NCI-H1092 treated with DMSO at 0.1 percent for 48 hours (cell line): ENCODE measurements at places on chromosomes 3 and 15.

DNA sequence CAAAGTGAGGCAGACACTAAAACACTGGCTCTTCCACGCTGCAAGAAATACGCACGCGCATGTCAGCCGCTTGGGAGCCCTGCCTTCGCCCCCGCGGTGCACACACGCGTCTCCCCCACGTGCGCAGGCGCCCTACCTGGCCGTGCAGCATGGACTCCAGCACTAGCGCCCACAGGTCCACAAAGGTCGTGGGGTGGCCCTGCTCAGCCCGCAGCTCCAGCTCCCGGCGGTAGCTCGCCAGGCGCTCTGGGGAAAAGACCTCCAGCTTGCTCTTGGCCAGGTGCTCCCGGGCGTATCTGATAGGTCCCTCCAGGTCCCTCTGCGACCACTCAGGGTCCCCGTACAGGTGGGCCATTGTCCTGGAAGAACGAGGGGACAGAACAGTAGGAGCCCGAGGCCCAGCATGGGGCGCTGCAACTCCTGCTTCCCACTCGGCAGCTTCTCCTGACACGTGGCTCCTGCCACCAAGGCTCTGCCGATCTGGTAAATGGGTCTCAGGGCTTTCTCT is 14.9 kb downstream of the PLA2G4D start:
- DNase-seq = no peak

- no peak for DNase-seq
Observed at GRCh38 chr15:75808563-75808962, 34.7 kb upstream of the UBE2Q2 start.

- DNase-seq = peak; percentile 30
Observed at GRCh38 chr3:9204253-9204992, 45.0 kb downstream of the SRGAP3 start.

DNA sequence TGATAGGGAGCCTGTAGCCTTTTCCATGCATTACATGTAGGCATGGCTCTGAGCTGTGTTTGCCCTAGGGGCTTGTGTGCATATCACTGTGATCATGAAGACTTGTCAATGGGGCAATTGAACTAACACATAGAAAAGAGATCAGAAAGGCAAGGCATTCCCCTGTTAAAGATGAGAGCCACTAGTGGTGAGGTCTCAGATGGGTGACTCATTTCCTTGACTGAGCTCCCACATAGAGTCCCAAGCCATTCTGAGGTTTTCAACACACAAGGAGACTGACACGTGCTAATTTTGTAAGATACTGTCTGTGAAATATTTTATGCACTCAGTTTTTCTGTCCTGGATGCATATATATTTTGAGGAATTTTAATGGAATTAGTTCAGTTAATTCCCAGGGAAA is 53.8 kb downstream of the SAMMSON start:
- DNase-seq = no peak

- no peak for DNase-seq
Observed at GRCh38 chr3:24540821-24541220, 46.2 kb upstream of the THRB start.

- DNase-seq = no peak
Observed at GRCh38 chr15:60774829-60775463, 296.0 kb upstream of the ICE2 start.

DNA sequence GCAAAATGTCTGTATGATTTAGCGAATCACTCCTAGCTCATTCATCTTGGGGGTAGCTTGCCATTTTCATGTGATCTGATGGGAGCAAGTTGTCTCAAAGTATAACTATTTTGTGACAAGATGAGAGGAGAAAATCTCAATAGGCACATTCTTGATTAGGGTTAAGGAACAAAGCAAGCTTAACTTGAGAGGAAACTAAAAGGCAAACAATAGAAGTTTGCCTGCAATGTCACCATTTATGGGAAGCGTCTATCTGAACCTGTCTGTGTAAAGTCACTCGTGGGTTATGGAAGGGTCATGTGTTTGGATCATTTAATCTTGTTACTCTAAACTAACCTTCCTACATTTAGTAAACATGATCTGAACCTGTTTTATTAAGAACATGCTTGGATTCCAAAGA is 232.5 kb downstream of the CDIN1 start:
- no peak for DNase-seq

DNA sequence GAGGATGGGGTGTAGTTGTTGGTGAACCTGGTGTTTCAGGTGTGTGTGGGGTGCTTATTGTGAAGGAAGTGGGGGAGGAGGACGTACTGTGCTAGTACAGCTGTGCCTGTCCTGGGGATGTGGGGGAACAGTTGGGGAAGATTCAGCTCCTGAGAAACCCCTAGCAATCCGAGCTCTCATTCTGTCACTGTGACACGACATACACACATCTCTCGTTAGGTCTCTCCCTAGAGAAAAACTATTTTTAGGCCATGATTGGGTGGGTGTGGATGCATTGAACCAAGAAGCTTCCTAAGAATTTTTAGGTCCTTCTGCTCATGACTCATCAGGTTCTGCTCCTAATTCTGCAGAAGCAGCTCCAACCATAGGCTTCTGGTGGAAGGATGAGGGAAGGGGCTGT is 54.3 kb downstream of the SLC30A4 start:
- no peak for DNase-seq

- DNase-seq = no peak
Observed at GRCh38 chr3:81550415-81550814, 211.0 kb downstream of the GBE1 start.

DNA sequence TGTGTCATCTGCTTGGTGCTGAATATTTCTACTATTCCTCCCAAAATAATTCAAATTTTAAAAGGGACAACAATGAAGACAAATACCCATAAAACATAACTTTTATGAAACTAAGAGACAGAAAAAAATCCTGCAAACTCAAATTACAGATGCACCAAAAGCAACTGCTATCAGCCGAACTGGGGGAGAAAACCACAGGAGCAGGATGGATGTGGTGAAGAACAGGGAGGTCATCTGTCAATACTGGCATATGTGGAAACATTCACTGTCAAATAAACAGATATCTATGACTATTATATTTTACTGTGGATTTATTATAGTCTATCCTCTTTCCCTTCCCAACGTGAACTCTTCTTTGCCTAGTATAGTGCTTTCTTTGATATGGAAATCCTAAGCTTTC is 53.3 kb upstream of the CPOX start:
- DNase-seq = no peak

GRCh38 chr15:29938361-29939335 is 116.4 kb upstream of the TJP1 start:
- DNase-seq = no peak

DNA sequence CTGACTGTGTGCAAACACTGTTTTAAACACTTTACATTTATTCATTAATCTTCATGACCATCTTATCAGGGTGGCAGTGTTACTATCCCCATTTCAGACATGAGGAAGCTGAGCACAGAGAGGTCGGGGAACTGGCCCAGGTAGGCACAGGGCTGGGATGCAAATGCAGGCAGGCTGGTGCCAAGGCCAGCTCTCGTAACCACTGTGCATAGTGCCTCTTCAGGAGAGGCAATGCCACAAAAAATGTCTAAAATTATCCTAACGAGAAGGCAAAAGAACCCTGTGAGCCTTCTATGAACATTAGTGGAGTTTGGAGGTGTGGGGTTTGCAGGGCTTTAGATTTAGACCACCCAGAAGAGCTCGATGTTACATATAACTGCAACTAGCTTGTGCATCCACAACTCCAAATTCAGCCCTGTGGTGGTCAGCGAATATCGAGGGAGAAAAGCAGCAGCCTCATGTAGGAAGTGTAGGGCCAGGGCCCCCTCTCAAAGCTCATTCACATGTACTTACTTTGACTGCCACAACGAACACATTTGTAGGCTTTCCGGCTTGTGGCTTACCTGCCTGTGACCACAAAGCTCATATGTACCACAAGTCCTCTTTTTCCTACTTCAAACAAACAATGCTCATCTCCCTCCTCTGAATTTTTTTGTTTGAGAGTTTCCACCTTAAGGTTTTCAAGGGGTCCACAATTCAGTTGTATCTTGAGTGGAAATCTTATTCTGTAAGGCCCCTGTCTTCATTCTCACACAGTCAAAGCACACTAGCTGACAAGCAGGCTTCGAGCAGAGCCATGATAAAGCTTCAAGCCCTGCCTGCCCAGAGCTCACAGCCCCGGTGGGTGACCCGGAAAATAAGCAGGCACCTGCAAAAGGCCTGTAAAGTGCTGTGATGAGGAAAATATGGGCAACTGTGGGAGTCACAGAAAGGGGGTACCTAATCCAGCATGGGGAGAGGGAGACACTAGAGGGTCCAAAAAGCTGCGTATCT is 722.9 kb upstream of the CFAP20DC start:
- peak; percentile 6 for DNase-seq

GRCh38 chr15:101781928-101782327 is 21.4 kb upstream of the OR4F6 start:
- no peak for DNase-seq

DNA sequence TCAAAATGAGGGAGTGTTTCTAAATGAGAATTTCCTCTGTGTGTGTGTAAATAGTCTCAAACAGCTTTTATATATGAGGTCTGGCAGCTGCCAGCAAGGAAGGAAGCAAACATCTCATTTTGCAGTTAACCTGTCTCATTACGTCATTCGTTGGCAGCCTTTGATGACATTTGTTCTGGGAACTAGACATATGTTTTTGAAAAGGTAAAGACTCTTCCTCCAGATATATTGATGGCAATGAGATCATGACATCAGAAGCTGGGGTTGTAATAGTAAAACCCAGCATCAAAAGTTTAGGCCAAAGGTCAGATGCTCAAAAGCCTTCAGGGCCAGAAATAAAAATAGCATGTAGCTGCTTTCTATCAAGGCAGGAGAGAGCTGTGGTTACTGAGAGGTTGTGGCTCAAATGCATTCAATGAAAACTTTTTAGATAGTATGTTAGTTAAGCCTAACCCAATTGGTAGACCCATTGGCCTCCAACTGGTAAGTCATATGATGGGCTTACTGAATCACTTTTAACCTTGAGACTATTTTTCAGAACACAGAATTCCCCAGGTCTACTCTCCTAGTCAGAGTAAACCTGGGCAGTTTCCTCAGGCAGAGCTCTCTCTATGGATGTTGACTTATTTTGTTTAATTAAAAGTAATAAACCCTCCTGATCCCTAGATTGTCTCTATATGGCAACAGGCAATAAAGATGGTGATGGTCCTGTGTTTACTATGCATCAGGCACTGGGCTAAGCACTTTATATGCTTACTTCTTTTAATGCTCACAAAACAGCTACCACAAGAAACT is 386.5 kb upstream of the CFAP20DC start:
- DNase-seq = no peak

- no peak for DNase-seq
Observed at GRCh38 chr15:85429522-85429921, 49.1 kb downstream of the AKAP13 start.

- DNase-seq = no peak
Observed at GRCh38 chr3:59374818-59375211, 325.0 kb upstream of the CFAP20DC start.

DNA sequence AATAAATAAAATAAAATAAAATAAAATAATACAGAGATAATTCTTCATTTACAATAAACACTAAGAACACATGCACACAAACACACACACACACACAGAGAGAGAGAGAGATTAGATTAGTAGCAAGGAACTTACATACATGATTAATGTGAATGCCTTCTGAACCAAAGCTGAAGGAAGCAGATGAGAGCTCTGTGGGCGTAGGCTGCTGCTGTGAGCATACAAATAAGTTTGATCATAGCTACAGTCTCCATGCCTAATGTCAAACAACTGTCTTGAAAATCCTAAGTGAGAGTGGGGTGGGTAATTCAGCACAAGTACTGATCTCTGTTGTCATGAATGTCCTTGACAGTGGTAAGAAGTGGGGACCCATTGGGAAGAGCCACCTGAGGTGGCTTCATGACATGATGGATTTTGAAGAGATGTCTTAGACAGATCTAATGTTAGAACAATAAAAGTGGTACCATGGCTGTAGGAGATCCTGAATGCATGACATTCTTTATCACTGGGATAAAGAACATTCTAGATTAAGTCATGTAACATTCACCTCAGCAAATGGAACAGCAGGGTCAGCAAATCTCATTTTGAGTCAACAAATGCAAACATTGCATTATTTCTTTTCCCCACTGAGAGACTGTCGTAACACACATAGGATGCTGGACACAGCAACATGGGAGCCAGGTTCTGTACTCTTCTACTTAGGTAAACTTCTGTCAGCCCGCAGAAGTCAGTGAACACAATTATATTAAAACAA is 46.2 kb downstream of the CHL1 start:
- no peak for DNase-seq

DNA sequence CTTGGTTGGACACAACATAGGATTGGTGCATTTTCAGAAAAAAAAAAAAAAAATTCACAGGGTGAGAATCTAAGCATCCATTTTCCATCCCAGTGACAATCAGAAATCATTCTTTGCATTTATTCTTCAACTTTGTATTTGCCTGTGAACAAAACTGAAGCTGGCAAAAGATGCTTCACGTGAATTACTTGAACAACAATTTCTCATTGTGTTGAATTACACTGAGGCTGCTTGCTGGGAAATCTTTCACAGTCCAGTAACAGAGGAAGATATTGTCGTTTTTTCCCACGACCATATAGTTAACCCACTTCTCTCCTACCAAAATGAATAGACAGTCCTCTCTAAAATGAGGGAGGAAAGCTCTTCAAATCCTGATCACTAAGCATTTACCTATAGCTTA is 4.3 kb upstream of the SLCO3A1 start:
- no peak for DNase-seq

DNA sequence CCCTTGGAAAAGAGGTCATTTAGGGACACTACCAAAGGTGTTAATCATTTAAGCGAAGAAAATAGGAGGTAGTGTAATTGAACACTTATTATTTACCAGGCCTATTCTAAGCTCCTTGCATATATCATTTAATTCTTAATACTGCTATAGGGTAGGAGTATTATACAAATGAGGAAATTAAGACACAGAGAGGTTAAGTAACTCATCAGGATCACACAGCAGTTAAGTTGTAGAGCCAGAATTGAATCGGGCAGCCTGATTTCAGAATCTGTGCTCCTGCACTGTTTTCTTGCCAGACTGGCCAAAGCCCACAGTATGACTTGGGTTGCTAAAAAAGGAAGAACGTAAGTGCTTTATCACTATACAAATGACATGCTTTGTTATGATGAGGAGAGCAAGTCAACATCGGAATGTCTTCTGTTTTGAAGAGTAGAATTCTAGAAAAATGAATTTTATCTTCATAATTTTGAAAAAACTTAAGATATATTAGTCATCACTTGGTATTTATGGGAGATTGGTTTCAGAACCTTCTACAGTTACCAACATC is 31.4 kb downstream of the HPS3 start:
- no peak for DNase-seq

DNA sequence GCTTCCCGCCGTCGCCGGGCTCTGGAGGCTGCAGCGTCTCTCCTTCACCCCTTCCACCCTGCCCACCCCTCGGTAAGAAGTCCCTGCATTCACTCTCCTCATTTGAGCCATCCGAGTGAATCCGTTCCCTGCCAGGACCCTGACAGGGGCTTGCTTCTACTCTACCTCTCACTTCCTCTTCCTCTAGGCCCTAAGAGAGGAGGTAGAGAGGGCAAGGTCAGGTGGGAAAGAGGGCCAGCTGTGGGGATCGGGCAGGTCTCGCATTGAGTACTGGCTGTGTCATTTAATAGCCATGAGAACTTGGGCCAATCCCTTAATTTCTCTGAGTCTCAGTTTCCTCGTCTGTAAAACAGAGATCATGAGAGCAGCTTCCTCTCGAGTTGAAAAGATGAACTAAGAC is 283.6 kb downstream of the UACA start:
- DNase-seq = no peak

GRCh38 chr3:4407941-4408340 is 59.1 kb downstream of the SUMF1 start:
- no peak for DNase-seq

GRCh38 chr15:72161361-72162132 is 36.0 kb downstream of the GRAMD2A start:
- no peak for DNase-seq
